ENCODE measurements at places on chromosomes 16 and 17.

GRCh38 chr17:81656835-81657234 lies 493 bp upstream of the PDE6G start:
- DNase-seq: no peak

- no peak for DNase-seq
Measured at GRCh38 chr17:27577884-27578717, 52.9 kb upstream of the LGALS9 start.

DNA sequence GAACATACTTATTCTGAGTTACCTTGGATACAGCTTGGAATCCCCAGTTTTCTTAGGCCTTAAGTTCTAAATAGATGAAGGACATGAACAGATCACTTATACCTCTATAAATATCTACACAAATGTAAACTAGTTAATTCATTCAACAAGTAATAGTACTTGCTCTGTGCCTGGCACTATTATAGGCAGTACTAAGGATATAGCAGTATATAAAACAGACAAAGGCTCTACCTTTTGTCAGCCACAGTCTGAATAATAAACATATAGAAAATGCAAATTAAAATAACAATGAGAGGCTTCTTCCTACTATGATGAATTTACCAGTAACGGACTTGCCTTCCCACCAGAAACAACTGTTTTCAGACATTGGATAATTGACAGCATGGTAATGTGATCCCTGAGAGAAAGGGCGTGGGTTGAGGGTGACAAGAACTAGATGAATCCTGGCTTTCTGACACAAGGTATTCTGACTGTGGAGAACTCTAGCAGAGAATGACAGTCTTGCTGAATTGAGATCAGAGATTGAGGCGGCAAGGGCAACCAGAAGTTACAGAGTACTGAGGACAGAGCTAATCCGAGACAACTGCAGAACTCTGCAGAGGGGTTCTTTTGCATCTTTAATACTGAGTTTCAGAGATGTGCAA lies 170.5 kb downstream of the TANC2 start:
- DNase-seq: no peak

DNA sequence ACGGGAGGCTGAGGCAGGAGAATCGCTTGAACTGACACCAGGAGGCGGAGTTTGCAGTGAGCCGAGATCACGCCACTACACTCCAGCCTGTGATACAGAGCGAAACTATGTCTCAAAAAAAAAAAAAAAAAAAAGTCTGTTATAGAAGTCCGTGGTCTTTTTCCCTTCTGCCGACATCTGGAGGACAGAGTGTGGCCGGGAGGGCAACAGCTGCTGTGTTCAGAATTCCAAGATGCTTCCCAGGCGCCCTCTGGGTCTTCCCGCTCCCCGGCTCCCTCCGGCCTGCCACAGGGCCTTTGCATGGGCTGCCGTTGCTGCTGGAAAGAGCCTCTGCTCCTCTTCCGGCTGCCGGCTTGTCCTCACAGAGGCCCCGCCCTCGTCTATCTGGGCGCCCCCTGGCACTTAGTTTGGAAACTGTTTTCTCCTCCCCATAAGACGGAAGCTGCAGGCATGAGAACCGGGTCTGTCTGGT lies 2.4 kb upstream of the CACNA1H start:
- DNase-seq: no peak

DNA sequence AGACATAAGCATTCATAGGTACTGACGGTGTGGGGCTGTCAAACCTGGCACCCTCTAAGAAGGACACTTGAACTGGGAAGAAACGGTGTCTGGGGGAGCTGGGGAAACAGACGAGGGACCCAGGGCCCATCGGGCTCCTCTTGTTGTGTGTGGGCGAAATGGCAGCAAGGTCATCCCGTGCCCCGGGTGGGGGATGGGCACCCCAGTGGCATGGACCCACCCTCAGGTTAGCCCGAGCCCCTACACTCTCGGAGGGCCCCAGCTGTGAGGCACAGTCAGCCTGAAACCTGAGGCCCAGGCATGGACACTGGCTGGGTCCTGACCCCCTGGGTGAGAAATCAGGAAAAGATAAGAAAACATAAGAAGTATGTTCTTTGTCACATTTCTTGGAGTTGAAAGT lies 57.1 kb downstream of the MYO18A start:
- no peak for DNase-seq

DNA sequence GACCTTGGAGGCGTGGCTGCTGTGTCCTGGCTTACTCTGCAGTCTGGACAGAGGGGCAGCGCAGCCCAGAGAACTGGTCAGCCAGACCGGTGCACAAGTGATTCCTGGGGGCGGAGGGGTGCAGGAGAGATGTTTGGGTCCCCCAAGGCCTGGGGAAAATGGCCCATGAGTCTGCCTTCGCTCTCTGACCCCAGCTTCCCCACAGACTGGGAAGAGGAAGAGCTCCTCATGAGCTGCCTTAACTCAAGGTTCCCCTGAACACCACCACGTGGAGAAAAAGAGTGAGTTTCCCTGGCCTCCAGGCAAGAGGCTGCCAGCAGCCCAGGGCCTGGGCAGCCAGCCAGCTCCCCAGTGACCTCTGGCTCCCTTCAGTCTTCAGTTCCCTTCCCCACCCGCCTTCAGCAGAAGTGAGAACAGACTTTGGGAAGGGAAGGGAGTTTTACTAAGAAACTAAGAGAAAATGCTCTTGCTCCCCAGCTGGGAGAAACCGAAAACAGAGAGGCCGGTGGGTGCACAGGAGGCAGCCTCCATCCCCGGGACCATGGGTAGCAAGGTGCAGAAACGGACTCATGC lies 2.0 kb upstream of the C17orf99 start:
- peak; percentile 81 for DNase-seq

- no peak for DNase-seq
Measured at GRCh38 chr17:4748686-4749085, 9.0 kb upstream of the CXCL16 start.

DNA sequence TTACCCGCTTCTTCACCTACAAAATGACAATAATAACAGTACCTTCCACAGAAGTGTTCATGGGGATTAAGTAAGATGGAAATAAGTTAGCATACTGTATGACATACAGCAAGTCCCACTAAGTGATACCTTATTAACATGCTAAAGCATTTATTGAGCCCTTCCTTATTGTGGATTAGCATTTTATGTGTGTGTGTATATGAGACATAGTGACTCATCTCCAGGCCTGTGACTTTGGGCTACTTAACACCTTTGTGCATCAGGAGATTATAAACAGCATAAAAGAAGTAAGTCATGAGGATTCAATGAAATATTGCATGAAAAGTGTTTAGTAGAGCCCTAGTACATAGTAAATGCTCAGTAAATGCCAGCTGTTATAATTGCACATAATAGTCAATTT lies 52.9 kb downstream of the CA10 start:
- no peak for DNase-seq

DNA sequence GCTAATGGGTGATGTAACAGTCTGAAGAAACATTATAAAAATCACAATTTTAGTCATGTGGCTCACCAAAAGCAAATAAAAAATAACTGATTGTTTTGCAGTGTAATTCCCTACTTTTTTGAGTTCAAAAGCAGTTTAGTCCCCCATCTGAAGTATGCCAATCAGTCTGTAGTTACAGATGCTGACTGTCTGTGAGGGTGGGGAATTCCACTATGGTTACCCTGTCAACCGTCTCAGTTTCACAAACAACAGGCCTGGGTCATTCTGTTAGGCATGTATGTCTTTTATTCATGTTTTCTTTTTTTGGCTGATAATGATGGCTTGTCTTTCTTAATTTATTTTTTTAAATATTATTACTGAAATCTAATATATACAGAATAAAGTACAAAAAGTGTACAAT lies 69.3 kb downstream of the STXBP4 start:
- DNase-seq: no peak

GRCh38 chr17:43171586-43172487 lies 823 bp downstream of the NBR1 start:
- peak; percentile 9 for DNase-seq

GRCh38 chr16:81863630-81864352 lies 84.7 kb downstream of the PLCG2 start:
- no peak for DNase-seq

- DNase-seq: no peak
Measured at GRCh38 chr17:16814439-16814838, 124.4 kb downstream of the CCDC144A start.

DNA sequence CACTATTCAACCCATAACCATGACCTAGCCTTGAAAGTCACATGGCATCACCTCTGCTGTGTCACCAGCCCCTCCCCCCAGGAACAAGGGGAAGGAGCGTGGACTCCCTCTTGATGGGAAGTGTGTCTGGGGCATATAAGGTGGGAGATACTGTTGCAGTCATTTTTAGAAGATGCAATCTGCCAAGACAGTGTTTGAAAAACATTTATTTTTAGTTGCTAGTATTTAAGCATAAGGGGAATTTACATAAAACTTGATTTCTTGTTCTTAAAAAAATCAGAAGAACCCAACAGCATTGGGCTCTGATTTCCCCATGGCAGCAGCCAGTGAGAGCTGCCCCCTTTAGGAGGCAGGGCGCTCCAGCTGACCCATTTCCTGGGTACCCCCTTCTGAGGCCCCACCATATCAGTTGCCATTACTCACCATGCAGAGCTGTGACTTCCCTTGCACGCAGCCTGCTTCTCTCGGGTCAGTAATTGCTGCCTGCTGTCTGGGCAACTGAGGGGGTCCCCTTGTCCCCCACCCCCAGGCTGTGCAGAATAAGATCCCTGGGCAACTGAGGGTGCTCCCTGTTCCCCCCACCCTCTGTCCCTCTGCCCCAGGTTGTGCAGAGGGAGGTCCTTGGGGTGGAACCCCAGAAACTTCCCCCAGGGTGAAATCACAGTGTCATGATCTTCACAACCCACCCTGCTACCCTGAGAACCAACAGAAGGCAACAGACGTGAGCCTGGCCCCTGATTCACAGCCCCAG lies 11.8 kb upstream of the CDC42EP4 start:
- DNase-seq: no peak

DNA sequence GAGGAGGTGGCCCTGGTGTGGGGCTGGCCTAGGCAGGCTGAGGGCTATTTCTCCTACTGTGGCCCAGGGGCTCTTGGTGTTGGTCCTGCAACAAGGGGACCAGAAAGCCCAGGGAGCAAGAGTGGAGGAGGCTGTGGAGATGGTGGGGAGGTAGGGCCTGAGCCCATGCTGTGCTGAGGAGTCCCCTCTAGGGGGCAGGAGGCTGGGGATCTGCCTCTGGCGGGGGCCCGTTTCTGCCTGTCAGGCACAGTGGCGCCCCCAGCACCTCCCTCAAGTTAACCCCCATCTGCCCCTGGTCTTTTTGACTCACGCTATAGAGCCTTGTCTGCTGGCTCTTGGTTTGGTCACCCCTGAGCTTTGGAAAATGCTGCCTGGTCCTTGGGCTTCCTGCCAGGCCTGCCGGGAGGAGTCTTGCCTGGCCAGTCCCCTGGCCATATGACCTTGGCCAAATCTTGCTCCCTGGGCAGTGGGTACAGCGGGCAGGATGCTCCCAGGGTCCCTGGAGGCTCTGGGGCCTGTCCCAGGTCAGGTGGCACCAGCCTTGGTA lies 5.9 kb downstream of the BAIAP2 start:
- no peak for DNase-seq

DNA sequence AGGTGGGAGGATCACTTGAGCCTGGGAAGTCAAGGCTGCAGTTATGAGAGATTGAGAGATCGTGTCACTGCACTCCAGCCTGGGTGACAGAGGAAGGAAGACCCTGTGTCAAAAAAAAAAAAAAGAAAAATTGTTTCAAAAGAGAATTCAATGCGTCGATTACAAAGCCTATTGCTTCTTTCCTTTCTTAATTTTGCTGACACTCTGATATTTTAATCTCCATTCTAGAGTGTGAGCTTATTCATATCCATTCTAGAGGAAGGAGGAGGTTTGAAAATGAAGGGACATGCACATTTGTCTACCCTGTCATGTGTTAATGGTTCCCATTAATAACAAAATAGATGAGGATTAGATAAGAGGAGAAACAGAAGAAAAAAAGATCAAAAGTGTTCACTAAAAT lies 63.1 kb downstream of the PCTP start:
- DNase-seq: no peak

DNA sequence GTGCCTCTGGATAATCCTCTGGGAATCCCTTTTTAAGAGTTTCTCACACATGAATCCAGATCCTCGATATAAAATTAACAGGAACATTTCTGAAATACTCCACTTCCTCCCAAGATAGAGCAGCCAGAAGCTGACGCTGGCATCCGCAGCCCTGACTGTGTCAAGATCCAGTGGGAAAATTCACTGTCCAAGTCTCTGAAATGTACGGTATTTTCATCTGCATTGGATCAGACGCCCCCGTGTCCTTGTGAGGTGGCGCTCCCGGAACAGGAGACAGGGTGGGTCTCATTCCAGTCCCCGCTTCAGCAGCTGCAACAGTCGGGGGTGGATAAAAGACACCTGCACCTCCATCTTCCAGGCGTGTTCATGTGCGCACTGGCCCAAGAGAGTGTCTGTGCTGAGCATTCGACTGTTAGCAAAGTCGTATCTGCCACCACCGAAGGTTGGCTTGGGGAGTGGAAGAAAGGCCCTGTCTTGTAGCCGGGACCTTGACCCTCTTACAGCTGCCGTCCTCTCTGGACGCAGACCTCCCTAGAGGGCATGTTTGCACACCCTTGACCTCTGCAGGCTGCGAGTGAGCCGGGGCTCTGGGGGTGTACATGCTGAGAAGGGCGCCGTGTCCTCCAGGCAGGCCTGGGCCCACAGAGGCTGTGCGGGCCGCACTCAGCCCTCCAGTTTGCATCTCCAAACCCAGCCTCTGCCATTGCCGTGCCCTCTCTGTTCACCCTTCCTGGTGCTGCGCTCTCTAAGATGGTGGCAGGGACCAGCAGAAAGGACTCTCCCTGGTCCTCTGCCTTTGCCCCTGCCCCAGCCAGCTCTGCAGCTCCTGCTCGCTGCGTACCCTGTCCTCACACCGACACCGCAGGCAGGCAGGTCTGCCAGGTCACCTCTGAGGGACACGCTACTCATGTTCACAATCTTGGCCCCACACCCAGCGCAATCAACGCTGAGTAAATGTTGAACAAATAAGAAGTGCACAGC lies 72.0 kb upstream of the CHMP6 start:
- DNase-seq: peak; percentile 39

All from head of caudate nucleus (tissue), 42 donors.